Activated naive CD8-positive, alpha-beta T cell treated with anti-CD3 and anti-CD28 coated beads, Interleukin-2, amount 50 U/mL, for 16 hours (primary cell): ENCODE measurements at places on chromosomes 12 and 14.

GRCh38 chr14:99348816-99349614 is 77.0 kb upstream of the BCL11B start:
- DNase-seq: no peak

GRCh38 chr14:68664225-68664681 is 128.6 kb downstream of the ZFP36L1 start:
- no peak for DNase-seq

DNA sequence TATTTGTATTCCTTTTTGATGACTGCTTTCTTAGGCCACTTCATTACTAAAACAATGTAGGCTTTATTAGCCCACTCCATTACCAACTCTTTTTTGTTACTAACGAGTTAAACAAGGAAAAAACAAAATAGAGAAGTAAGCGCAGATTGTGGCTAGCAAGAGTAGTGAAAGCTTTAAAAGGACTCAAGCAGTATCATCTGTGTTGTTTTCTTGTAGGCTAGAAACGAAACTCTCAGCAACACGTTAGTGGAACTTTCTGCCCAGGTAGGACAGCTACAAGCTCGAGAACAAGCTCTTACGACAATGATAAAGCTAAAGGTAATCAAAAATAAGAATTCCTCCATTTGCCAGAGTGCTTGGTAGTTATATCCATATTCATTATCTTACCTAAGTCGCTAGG is 11.1 kb downstream of the CCDC62 start:
- DNase-seq: no peak

GRCh38 chr12:79357048-79357447 is 333.7 kb downstream of the PAWR start:
- no peak for DNase-seq

DNA sequence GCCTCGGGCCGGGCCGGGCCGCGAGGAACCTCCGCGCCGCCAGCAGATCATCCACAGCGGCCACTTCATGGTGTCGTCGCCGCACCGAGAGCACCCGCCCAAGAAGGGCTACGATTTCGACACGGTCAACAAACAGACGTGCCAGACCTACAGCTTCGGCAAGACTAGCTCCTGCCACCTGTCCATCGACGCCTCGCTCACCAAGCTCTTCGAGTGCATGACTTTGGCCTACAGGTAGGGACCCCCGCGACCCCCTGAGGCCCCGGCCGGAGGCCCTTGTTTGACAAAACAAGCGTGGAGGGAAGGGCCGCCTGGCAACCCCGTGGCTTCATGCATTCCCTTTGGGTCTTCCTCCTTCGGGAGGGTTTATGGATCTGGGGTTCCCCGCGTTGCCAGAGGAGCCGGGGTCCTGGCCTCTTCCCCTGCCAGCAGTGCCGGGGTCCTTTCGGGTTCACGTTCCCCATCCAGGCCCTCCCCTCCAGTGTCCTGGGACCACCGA is 526 bp downstream of the MLXIP start:
- DNase-seq: no peak

DNA sequence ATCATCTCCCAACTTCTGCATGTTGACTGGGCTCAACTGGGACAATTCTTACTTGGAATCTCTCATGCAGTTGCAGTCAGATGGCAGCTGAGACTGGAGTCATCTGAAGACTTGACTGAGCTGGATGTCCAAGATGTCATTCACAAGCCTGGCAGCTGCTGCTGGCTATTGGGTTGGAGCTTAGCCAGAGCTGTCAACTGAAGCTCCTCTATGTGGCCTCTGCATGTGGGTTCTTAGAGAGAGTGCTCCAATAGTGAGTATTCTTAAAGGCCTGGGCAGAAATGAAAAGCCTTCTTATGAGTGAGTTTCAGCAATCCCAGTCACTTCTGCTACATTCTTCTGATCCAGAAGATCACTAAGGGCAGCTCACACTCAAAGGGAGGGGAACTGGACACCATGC is 440.9 kb downstream of the LRIG3 start:
- no peak for DNase-seq
